ENCODE measurements at places on chromosomes 2 and 18.

- DNase-seq, result no peak
Observed at GRCh38 chr2:86011449-86011941, 94.2 kb downstream of the POLR1A start.

DNA sequence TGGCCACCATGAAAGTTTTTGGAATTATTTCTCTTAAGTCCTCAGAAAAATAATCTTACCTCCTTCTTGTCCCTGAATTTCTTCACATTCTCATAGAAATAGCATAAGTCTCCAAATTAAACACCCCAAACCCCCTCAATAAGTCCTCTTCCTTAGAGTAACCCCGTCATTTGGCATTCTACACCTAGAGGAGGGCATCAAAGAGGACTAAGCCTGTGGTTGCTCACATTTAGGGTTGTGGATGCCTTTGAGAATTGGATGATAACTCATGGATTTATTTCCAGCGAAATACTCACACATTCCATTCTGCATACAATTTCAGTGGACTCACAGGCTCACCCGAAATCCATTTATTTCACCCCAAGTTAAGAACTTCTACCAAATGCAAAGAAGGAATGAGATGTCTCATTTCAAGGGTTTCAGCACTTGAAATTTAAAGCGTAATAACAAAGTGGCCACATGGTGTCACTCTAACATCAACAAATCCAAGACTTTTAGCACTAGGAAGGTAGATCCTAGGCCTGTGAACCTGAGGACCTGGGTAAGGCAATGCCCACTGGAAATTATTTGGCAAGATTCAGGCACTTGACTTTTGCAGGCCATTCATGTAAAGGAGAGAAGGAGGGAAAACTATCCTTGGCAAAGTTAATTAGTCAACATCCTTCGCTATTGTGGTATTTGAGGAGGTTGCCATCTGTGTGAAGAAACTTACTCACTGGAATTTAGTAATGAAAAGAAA is 24.6 kb downstream of the DYTN start:
- peak; percentile 74 for DNase-seq

DNA sequence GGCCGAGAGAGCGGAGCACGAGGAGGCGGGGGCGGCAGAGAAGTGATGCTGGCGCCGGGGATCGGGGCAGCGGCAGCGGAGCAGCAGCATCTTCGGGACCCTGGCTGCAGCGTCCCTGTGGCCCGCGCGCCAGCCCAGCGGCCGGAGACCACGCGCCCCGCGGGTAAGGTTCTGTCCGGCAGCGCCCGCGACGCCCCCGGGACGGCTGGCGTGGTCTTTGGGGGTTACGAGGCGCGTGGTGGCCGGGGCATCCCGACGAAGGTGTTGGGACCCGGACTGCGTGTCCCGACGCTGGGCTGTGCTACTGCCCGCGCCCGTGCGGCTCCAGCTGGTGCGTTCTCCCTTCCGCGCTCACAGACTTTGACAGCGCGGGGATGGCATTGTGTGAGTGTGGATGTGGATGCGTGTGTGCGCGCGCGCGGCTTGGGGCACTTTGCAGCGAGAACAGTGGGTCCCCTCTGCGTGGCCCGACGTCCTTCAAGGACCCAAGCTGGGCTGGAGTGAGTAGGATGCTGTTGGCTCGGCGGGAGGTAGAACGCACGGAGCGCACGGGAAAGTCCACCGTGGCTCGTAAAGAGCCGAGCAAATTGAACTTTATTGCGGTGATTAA is 405.0 kb downstream of the XIRP2 start:
- peak; percentile 10 for DNase-seq

- DNase-seq, result no peak
Observed at GRCh38 chr2:205089958-205090357, 544.7 kb downstream of the PARD3B start.

DNA sequence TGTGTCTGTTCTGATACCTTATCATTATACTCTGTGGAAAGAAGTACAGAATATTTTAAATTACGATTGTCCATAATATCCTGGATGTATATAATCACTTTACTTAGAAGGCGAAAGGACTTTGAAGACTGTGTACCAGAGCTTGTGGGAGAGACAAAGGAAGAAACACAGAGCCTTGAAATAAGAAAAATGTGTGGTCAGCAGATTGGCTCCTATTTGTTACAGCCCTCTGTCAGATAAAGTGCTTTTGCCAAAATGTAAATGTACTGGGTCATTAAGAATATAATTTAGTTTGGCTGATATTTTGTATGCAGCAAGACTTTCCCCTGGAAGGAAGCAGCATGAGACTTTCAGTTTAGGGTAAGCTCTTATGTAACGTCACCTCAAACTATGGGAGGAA is 443.1 kb downstream of the CCDC85A start:
- DNase-seq, result no peak

DNA sequence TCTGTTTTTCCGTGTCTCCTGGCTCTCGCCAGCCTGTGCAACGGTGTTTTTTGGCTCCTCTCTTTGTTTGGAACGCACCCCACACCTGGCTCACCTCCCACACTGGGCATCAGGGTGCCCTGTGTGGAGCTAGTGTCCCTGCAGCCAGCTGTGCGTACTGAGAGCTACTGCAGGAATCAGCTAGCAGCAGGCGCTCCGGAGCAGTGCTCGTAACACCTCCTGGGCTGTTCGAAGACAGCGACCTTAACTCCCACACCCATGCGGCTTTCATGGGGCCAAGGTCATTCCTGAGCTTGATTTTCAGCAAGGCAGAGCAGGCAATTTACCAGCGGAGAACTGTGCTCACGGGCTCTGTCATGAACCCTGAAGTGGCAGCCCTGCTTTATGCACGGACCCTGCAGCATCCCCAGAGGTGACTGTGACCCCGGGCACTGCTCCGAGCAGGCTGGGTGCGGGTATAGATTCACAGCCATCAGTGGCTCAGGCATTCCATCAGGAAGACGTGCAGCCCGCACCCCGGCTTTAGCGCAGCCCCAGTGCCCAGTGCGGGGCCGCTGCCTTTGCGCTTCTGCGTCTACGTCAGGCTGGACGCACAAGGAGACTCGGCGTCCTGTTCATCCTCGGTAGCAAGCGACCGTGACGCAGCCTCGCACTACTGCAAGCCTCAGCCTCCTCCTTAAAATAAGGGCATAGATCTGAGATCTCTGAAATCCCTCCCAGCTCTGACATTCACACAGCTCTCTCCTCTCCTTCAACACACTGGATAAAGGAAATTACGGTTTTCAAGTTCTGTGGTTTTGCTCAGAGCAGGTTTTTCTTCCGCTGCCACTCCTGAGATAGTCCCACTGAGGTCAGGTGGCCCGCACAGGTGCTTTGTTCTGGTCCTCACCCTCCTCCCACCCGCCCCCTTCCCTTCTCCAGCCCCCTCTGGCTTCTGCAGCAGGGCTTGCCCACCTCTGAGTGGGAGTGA is 58.2 kb downstream of the ADI1 start:
- DNase-seq, result no peak

- DNase-seq, result peak; percentile 61
Observed at GRCh38 chr2:199739413-199740110, 111.4 kb downstream of the FTCDNL1 start.

GRCh38 chr2:88239781-88240180 is 69.6 kb downstream of the THNSL2 start:
- no peak for DNase-seq

DNA sequence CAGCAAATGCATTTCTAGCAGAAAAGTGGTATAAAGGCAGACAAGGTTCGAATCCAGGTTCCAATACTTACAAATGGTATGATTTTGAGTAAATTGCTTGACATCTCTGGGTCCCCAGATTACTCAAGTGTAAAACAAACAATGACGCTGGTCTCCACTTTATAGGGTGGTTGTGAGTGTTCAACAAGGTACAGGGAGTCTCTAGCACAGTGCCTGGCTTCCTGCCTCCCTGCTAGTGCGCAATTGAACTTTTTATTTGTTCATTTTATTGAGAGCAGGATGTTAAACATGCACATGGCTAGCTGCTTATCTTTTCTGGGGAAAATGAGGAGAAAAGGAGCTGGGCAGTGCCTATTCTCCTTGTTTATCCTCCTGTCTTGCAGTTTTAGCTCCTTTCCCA is 74.9 kb upstream of the MYL1 start:
- DNase-seq, result no peak

DNA sequence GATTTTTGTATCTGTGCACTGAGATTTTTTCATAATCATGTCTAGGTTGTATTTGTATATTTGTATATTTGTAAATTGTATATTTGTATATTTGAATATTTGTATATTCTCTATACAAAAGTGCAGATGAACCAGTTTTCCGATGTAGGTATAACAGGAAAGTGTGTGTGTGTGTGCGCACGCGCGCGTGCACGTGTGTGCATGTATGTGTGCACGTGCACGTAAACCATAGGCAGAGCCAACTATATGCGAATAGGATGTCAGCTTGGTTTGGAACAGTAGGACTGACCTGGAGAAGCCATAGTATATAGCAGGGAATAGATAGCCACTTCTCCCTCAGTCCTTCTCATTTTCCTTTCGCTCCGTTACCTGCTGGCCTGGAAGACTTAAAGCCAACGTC is 565.8 kb downstream of the XIRP2 start:
- no peak for DNase-seq

DNA sequence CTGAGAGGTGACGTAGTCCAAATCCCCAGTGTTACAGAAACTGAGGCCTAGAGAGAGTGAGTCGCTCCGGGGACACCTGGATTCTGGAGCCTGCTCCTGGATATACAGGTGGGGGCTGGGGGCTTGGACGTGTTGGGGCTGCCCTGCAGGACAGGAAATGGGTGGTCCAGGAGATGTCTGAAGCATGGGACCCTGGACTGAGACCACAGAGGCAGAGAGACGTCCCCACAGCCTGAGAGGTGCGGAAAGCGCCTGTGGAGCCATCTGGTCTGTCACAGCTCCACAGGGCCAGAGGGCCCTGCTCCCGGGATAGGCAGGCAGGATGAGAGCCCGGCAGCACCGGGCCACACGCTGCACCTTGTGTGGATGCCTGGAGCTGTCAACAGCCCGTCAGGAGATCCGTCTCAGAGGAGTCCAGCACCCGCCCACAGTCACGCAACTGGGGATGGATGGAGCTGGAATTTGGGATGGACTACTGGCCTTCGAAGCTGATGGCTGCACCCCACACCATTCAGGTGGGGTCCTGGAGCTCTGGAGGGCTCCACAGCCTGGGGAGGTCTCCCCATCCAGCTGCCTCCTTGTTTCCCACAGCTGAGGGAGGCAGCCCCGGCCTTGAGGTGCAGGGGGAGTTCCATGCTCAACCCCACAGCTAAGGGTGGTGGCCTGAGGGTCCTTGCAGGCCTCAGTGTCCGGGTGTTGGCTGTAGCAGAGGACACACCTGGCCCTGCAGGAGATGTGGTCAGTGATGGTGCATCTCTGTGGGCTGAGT is 303.0 kb downstream of the NDUFA10 start:
- no peak for DNase-seq

DNA sequence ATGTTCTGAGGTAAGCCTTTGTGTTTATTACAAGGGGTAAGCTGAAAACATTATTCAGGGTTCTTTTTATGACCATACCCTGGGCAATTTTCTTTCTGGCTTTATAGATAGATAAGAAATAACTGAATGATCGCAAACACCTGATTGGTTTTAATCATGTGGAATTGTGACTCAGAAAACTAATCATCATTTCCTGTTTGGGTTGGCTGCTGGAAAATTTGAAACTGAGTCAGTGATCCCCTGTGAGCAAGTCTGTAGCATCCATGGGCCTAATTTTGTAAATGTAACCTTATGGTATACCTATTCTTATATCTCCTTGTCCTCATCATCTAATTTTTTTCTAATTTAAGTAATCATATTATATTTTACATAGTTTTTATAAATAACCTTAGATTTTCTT is 34.3 kb downstream of the CCDC68 start:
- DNase-seq, result peak; percentile 42

- DNase-seq, result no peak
Observed at GRCh38 chr2:3009005-3009404, 368.6 kb downstream of the EIPR1 start.

DNA sequence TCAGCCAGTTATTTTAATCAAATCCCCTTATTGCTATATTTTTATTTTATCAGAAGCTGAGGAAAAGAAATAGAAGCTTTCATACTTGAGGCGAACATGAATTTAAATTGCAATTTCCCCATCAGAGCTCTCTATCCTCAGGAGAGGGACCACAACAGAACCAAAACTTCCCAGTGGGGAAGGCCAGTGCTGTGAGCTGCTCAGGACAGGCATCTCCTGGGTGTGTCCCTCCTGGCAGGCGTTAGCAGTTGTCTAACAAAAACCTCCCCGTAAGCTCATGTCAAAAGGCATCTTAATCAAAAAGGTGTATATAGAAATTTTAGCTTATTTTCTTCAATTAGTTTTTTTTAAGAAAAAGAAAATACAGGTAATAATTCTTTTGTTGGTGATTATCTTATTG is 93.0 kb downstream of the PID1 start:
- no peak for DNase-seq

- DNase-seq, result peak; percentile 98
Observed at GRCh38 chr18:35458677-35459441, 38.9 kb downstream of the INO80C start.

GRCh38 chr2:71309-72035 is 25.2 kb upstream of the FAM110C start:
- DNase-seq, result no peak

DNA sequence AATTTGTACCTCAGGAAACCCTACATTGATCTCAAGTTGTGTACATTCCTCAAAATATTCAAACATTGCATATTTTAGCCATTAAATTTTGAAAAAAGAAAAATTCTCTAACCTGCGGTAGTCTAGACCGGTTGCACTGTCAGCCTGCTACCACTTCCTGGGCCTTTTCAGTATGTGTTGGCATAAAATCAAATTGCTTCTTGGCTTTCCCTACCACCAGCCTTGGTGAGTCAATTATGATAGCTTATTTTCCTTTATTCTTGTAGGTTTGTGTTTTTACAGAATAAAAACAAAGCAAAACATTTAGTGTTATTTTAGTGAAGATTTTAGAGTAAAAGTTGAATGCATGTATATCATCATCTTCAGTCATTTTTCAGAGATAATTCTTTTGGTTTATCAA is 61.2 kb downstream of the FAM171B start:
- peak; percentile 24 for DNase-seq

GRCh38 chr2:85012431-85012830 is 41.5 kb downstream of the KCMF1 start:
- no peak for DNase-seq

GRCh38 chr2:15260835-15261234 is 300.3 kb downstream of the NBAS start:
- no peak for DNase-seq

DNA sequence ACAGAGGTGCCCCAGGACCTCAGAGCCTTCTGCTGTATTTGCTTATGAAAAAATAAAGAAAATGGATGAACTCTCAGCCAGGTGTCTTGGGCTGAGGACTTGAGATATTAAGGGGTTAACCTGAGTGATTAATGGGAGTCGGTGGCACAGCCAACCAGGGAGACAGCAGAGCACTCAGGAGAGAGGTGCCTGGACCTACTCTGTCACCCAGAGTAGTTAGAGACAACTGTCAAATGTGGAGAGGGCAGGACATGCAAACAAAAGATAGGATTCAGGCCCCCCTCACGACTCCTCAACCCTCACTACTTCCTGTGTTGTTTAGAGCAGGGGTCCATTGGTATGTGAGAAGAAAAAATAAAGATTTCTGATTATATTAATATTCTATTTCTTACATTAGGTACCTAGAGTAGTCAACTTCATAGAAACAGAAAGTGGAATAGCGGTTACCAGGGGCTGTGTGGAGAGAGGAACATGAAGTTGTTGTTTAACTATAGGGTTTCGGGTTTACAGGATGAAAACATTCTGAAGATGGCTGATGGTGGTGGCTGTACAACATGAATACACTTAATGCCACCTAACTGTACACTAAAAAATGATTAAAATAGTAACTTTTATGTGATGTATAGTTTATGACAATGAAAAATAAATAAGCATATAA is 28.6 kb upstream of the CETN1 start:
- DNase-seq, result no peak
